Effector memory CD4-positive, alpha-beta T cell (primary cell): ENCODE measurements at places on chromosomes 3 and 15.

- DNase-seq = no peak
Observed at GRCh38 chr15:35439291-35439690, 106.7 kb downstream of the DPH6 start.

DNA sequence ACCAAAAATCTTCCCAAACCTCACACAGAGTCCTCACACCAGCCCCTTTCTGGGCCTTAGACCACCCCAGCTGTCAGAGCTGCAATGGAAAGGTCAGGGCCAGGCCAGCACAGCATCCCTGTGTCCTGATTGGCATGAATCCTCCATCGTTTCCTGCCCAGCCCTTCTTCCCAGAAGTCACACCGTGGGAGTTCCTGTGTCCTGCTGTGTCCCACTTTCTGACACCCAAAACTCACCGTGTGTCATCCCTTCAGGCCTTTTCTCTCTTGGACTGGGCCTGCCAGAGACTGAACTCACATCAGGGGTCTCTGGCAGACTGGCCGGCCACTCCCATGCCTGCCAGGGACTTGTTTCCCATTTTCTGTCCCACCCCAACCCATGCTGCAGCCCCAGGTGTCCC lies 32.5 kb upstream of the CHRNB4 start:
- DNase-seq = no peak

- no peak for DNase-seq
Observed at GRCh38 chr3:45104715-45105711, 41.2 kb downstream of the CDCP1 start.

DNA sequence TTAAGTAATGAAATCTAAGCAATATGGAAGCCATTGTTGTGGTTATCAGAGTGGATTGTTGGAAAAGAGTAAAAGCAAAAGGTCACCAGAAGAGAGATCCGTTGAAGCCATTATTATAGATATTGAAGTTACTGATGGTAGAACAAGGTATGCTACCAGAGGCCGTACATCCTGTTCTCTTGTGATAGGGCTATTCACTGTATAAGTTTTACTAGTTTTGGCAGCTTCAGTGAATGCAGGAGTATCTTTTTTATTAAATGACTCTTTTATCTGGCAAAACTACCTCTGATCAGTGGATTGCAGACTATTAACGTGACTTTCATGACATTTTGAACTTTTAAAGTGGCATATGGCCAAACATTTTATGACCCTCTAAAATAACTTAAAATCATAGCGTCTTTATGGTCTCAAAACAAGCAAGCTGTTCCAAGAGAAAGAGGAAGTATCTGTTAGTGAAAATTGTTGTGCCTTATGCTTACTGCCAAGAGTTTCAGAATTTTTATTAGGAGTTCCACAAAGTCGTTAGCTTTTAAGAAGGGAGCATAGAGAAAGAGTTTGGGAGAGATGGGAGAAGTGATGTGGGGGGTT lies 102.9 kb downstream of the LRRC49 start:
- no peak for DNase-seq

DNA sequence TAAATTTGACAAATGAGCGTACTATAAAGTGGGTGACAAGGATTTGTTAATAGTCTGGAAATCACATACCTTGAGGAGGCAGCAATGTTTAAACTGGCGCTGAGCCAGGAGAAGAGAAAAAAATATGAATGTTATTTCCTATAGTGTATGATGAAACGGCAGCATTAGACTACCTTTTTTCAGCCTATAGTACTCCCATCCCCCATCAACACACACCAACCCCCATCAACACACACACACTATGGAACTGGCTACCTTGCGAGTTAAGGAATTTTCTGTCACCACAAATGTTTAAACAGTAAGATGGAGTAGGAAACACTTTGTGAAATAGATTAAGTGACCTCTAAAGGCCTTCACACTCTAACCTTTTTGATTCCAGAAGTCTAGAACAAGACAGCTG lies 46.8 kb upstream of the ZCWPW2 start:
- no peak for DNase-seq

- DNase-seq = no peak
Observed at GRCh38 chr15:72515591-72516389, 41.7 kb downstream of the ARIH1 start.

GRCh38 chr3:180875124-180875698 lies 37.3 kb upstream of the FXR1 start:
- no peak for DNase-seq

DNA sequence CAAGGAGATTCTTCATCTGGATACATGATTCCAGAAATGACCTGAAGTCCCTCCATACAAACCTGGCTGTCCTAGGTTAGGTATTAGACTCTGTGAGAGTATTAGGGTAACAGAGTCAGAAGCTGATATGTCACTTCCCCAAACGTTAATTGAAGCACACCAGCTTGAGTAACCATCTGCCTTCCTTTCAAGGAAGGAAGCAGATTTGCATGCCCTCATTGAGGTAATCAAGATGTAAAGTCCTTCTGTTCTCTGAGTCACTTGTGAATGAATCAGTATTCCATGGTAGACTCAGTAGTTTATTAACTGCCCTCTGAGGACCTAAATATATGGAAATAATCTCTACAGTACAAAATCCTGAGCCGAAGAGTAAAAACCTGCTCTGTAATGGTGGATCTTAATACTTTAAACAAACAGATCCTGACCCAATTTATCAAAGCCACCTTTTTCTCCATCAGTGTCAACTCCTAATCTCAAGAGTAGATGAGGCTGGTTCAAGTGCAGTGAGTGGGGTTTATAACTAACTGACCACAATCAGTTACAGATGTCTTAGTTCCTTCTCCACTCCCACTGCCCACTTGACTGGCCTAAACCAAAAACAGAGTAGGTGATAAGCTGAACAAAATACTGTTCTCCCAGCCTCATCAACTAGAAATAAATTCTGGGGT lies 246.2 kb upstream of the CHRM5 start:
- DNase-seq = no peak

GRCh38 chr3:155188031-155188430 lies 105.5 kb downstream of the STRIT1 start:
- no peak for DNase-seq

GRCh38 chr3:49017229-49017970 lies 980 bp downstream of the DALRD3 start:
- no peak for DNase-seq

- DNase-seq = no peak
Observed at GRCh38 chr15:22981051-22981840, 1.1 kb upstream of the CYFIP1 start.

DNA sequence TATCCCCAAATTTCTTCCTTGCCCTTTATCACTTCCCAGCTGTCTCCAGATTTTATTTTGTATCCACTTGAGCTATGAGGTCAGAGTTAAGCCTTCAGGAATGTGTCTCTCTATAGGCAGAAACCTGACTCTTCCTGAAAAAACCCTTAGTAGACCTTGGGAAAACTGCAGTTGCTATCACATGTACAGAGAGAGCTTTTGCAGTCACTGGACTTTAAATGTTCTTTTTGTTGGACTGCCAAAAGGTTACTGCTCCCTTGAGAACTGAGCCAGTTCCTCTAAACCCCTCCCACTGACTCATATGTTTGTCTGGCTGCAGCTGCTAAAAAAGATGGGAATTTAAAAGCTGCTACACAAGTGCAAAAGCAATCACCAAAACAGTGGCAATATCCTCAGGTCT lies 169.1 kb upstream of the CCDC54 start:
- DNase-seq = no peak

DNA sequence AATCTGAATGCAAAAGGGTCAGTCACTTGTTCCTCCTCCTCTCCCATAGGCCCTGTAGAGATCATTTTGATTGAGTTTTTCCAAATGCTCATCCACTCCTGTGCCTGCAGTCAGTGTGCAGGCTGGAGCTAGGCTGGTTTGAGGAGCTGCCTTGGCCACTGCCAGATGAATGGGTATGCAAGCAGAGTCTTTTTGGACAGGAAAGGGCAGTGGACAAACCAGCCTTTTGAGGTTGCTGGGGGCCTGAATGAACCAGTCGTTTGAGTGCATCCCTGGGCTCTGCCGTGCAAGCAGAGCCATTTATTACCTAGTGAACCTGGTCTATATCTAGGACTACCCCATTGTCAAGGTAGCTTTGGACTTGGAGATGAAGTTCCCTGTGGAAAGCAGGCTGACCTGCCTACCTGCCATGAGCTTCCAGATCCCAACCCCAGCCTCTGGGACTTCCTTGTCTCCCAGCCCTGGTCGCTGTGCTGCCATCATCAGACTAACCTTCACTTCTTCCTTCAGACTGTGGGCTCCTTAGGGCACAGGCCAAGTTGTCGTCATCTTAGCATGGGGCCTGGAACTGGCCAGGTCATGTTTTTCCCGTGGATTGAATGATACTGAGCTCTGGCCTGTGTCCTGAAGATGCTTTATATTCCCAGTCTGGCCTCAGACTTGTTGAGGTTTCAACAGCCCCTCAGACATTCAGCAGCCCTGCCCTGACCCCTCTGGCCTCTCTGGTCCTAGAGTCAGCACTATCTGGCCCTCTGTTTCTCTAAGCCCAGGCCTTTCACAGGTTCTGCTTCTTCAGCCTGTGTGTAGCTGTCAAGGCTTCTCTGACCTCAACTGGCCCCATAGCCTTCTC lies 55.5 kb upstream of the PRR23C start:
- DNase-seq = no peak

DNA sequence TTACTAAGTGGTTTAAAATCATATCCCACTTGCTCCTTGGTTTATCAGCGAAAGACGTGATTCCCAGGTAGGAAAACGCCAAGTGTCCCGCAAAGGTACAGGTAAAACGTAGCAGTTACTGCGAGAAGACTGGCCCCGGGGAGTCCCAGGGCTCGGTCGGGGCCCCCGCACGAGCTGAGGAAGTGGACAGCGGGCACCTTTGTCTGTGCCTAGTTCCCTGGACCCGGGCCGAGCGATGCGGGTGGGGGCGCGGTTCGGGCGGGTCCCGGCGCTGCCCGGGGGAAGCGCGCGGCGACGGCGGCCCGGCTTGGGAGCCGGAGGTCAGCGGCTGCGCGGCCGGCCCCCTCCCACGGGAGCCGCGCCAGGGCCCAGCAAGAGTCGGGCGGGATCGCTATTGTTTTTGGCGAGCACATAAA lies 864 bp upstream of the NEO1 start:
- no peak for DNase-seq

DNA sequence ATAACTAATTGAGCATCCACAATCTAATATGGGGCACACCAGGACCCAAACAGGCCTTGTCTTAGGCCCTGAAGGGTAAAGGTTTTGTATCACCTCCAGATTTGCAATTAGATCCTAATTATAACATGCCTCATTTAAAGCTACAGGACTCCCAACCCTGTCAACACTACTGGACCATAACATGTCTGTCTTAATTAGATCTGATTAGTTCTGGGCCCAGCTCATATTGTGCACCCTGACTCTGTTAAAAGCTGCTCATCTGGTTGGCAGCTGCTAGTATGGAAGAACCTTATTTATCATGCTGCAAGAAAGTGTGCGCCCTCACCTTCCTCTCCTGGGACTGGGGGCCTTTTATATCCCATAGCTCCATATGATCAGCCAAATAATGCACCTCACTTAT lies 457.8 kb downstream of the ROBO1 start:
- no peak for DNase-seq

DNA sequence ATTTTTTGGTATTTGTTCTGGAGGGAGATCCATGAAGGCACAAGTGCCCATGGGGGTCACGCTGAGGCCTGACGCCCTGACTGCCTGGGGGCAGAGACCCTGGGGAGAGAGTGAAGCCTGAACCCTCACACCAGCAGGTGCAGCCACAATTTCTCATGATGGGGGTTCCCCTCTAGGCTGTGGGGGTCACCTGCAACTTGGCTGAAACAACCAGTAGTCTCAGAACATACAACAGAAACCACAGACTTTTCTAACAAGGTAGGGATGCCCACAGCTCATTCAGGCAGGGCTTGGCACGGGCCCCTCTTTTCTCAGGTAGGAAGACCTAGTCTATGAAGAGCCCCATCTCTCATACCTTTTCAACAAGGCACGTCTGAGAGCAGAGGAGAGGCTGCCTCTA lies 245.1 kb downstream of the ADAMTS17 start:
- DNase-seq = no peak

- DNase-seq = no peak
Observed at GRCh38 chr3:25107918-25108617, 320.0 kb upstream of the RARB start.

GRCh38 chr15:58095415-58095814 lies 29.9 kb upstream of the ALDH1A2 start:
- DNase-seq = no peak

DNA sequence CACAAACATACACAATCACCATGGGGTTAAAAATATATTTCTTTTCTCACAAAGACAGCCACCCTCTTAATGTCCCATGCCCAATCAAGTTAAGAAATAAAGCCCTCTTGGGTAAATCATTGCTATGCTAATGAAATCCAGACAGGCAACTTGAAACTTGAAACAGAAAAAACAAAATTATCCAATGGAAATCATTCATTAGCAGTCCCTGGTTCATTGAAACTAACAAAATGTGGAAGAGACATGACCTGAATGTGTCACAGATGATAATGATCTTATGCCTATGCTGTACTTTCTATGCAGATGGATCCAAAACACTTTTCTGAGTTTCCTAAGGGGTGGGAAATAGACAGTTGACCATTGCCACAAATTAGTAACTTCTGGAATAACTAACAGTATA lies 983.7 kb downstream of the MCTP2 start:
- no peak for DNase-seq

GRCh38 chr3:60445446-60445845 lies 805.8 kb downstream of the FHIT start:
- DNase-seq = no peak

- no peak for DNase-seq
Observed at GRCh38 chr3:22245811-22246583, 495.0 kb upstream of the ZNF385D start.

DNA sequence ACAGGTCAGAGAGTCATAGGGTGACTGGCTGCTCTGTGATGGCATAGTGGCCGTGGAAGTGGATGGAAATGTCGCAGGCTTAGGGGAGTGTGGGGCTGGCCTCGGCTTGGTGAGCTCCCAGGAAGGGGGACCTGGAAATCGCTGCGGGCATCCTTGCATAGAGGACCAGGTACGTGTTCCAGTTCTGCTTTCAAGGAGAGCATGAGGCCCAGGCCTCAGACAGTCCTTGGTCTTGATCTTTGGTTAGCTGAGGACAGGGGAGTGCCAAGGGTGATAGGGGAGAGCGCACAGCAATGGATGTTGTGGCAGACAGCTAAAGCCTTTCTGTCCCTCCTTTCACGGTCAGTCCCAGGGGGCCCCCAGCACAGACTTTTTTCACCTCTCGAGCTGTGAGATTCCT lies 110.5 kb downstream of the SNRPN start:
- DNase-seq = no peak

DNA sequence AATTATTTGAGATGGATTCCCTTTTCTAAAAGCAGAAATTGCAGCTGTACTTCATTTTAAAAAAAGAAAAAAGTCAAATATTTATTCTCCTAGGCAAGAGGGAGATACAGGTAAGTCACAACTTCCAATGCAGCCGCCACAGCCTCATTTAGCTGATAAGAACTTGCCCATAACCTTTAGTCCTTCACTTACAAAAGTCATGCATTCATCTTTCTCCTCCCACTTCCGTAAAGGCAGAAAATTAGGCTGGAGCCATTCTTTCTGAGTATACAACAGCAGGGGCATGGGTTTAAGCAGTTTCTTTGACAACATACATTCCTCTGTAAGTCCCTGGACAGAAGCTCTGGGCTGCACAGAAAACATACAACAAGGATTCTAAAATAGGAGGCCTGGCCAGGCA lies 4.3 kb downstream of the SUCLG2 start:
- DNase-seq = no peak
